ENCODE measurements at places on chromosomes 12 and 14.
A peak's percentile ranks its signal among the peaks of the same experiment; 100 is the strongest.

DNA sequence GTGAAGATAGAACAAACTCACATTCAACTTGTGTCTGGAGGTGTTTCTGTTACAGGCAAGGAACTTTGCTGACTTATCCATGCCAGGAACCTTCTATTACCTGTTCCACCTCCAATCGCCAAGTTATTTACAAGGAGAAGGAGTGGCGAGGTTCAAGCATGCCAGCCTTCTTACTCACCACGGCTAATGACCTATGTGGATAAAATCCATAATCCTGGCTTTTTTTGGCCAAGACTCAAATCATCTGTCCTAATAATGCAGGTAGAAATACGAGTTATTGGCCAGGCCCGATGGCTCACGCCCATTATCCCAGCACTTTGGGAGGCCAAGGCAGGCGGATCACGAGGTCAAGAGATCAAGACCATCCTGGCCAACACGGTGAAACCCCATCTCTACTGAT is 241.6 kb downstream of the TMEM132D start:
- DNase-seq = no peak

DNA sequence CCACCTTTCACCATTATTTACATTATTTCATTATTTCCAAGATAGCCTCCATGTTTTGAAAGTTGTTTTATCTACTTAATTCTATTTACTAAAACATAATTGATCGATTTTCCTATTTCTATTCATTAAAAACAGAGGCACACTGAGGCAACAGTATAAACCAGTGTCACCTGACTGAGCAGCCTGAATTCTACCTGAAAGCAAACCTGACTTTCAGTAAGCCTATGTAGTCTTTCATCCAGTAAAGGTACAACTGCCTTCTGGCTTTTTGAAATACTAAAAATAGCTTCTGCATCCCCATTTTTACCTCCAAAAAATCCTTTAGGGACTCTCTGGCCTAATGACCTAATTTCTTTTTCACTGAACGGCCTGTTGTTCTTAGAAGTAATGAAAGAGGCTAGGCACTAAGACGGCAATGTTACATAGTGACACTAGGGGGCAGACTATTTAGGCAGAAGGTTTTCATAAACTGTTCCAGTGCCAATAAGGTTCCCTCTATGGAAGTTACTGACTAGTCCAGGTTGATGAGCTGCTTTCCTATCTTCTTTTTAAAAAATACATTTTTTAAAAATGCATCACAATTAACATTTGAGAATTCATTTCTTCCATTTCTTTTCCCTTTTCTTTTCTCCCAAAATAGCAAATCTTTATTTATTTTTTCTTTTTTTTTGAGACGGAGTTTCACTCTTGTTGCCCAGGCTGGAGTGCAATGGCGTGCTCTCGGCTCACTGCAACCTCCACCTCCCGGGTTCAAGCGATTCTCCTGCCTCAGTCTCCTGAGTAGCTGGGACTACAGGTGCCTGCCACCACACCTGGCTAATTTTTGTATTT is 17.5 kb downstream of the ANAPC5 start:
- peak; percentile 9 for DNase-seq

DNA sequence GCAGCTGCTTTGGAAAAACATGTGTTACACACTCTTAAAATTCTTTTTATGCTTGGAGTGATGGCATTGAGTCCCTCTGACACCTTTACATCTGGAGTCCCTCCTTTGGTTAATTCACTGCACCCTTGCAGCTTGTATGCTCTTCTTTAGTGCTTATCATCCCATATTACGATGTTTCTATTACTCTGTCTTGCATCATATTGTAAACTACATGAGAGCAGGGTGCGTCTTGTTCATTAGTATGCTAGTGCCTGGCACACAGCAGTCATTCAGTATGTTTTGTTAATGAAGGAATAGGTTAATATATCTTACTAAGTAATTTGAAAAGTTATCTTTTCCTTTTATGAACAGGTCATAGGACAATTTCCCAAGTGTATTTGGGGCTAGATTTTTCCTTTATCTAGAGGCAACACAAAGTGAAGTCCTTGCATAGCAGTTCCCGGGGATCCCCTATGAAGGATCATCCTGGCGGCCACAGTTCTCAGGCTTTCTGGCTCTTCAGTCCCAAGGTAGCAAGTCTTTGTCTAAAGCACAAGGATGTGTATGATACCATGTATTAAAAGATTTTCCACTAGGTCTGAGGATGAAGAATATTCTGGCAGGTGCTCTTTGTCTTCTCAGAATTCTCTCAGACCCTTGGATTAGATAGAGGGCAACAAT is 363.8 kb downstream of the FUT8 start:
- no peak for DNase-seq

- no peak for DNase-seq
Measured at GRCh38 chr14:23525611-23526010, 26.0 kb downstream of the ZFHX2 start.

GRCh38 chr14:90487031-90487430 is 90.2 kb downstream of the CALM1 start:
- no peak for DNase-seq

DNA sequence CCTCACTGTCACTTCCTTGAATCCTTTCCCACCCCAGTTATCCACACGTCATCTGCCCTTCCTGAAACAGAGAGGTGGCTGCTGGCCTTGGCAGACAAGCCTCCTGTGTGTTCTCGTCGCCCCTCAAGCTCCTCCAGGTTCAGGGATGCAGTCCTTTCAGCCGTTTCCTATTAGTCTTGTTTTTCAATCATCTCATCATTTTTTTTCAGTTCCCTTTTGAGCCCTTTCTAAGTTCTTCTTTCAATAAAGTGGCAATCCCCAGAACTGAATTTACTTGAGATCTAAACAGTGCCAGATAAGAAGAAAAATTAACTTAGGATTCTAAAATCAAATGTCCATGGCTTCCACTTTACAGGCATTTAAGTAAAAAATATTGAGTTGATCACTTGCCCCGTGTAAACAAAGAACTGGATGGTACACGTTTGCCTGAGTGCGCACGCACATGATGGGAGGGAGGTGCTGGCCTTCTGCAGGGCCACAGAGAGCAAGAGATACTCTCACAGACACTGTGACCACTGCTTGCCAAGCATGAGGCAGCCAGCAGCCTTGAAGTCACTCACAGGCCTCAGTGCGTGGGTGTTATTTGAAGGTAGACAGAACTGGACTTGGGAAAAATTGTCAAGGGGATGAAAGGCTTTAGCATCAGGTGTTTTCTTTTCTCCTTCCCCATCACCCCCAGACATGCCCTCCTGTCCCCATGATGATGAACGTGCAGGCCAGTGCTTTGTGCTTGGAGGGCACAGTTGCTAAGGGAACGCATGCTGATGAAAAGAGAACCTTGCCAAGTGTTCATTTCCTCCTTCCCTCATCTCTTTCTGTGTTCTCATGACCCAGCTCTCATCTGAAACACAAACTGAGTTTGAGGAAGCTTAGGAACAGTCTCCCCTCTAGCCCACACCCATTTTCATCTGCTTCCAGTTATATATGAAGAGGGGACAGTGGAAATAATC is 408.3 kb downstream of the EGLN3 start:
- no peak for DNase-seq

DNA sequence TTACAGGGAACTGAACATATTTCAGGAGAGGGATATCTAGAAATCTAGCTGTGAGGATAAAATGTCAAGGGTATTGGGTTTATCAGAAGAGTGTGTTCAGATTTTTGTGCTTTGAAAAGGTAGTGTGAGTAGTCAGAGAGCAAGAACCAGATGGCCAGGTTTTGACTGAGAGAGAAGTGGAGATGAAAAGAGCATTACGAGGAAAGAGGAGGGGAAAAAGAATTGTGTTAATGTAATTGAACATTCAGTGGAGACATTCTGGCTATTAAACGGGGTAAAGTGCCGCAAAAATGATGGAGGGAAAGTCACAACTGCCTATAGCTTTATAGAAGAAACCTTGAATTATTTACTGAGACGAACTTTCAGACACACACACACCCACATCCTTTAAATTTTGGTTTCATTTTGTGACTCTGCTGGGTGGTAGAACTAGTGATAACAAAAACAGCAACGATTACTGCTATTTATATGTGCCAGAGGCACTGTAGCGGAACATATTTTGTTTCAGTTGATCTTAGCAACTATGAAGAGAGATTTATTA is 213.6 kb downstream of the ERC1 start:
- no peak for DNase-seq

GRCh38 chr12:42819846-42820245 is 230.3 kb upstream of the PRICKLE1 start:
- DNase-seq = no peak

DNA sequence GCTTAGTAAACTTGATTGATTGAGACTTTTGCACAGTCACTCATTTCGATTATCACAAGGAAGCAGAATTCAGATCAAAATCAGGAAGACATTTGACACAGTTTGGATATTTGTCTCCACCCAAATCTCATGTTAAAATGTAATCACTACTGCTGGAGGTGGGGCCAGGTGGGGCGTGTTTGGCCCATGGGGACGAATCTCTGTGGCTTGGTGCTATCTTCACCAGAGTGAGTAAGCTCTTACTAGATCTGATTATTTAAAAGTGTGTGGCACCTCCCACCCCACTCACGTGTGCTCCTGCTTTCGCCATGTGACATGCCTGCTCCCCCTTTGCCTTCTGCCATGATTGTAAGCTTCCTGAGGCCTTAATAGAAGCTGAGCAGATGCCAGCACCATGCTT is 291.4 kb downstream of the PCNX1 start:
- DNase-seq = no peak

GRCh38 chr12:130872179-130873096 is 572 bp downstream of the RAN start:
- peak; percentile 60 for DNase-seq

DNA sequence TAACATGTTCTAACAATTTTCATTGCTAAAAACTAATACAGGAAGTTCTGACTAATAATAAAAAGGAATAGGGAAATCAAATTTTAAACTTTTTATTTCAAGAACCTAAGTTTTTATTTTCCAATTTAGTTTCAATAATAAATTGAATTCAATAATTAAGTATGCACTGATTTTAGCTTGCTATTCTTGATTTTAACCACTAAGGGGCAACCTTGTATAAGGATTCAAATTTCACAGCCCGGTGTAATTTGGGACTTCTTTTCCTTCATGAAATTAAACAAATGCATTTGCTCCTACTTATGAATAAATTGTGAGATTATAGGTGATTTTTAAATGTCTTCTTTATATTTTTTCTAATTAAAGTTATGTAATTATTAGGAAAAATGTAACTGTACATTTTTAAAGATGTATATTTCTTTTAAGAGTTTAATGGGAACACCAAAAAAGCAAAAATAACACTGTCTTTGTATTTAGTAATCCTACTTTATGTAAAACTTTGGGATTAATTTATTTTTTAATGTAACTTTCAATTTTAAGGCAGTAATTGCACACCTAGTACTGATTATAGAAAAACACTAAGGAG is 241.4 kb upstream of the PDZRN4 start:
- DNase-seq = no peak

DNA sequence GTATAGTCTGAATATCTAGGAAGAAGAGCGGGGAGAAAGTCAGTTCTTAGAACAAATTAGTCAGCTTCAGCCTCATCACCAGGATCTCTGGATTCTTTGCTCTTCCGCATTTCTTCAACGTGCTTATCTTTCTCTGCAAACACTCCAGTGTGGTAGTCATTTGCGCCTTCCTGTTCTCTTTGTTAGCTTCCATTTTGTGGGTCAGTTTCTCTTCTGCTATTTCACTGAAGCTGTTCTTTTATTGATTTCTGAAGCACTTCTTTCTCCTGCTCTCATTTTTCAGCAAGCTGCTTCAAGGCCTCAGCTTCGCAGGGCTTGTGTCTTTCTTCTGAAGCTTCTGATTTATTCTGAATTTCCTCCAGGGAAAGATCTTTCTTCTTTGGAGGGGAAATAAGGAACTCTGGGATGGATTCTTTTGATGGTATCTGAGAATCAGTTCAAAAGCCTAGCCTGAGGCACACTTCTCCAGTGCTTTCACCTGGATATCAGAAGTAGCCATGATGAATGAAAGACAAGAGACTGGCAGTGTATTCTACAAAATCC is 13.5 kb downstream of the AMN1 start:
- no peak for DNase-seq
